Nucleus accumbens (tissue), 56 donors: ENCODE measurements at places on chromosomes 4 and X.

DNA sequence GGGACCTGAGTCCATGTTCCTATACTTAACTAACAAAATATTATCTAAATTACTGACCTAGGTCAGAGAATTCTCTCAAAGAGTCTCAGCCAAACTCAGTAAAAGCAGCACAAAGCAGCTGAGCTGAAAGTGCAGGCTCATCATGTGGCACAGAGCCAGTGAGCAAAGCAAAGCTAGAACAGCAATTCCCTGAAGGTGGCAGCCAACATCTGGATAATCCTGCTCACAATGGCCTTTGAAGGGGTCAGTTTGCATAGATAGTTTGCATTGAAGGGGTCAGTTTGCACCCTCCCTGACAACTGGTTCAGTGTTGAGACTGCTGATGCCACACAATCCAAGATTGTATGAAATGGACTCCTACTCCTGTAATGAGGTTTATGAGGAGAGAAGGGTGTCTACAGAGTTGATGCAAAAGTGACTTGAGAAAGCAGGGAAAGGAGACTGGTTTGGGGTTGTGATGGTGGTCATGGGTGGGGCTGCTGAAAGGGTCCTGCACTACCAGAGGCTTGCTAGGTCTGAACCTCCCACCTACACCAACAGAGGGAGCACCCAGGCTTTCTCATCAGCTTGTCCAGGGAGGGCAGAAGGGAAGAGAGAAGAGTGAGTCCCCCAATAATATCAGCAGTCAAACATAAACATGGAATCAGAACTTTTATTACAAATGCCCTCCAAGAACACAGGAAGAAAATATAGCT, 39.7 kb downstream of the TRIM61 start:
- DNase-seq, result peak; percentile 8

GRCh38 chr4:19879330-19879729, 372.4 kb upstream of the SLIT2 start:
- no peak for DNase-seq

GRCh38 chrX:153420851-153421599, 9.8 kb downstream of the ZFP92 start:
- no peak for DNase-seq

DNA sequence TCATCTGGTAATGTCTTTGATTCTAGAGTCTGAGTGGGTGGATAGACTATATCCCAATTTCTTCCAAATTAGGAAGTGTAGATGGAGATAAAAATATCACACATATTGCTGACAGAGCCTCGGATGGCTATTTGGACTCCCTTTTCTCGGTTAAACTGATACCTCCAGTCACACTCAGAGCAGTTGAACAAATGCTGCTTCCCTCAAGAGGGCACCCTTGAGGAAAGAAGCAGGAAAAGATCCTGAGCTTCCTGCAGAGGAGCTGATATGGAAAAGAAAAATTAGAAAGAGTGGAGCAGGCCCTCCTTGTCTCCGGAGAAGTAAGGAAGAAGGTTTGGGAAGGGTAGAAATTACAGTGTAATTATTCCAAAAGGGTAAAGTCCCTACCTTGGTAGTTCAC, 96.2 kb upstream of the CCSER1 start:
- DNase-seq, result no peak

- no peak for DNase-seq
Measured at GRCh38 chrX:107704181-107704580, 71.4 kb downstream of the TSC22D3 start.

GRCh38 chrX:104707042-104707441, 141.0 kb downstream of the IL1RAPL2 start:
- DNase-seq, result no peak

GRCh38 chr4:169017971-169018370, 7.9 kb upstream of the CBR4 start:
- DNase-seq, result no peak

DNA sequence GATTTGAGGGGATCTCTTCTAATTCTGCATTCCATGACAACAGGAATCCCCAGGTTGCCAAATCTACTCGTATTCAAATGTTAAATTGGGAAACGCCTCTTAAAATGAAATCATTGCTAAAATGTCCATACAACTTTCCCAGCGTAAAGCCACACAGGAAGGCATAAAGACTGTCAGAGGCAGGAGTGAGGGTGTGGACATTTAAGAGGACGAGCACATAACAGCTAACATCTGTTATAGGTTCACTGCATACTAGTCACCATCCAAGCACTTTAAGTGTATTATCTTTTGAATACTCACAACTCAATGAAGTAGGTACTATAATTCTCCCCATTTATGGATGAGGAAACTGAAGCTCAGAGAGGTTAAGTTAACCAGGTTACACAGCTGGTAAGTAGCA, 35.6 kb downstream of the ATG4A start:
- no peak for DNase-seq

DNA sequence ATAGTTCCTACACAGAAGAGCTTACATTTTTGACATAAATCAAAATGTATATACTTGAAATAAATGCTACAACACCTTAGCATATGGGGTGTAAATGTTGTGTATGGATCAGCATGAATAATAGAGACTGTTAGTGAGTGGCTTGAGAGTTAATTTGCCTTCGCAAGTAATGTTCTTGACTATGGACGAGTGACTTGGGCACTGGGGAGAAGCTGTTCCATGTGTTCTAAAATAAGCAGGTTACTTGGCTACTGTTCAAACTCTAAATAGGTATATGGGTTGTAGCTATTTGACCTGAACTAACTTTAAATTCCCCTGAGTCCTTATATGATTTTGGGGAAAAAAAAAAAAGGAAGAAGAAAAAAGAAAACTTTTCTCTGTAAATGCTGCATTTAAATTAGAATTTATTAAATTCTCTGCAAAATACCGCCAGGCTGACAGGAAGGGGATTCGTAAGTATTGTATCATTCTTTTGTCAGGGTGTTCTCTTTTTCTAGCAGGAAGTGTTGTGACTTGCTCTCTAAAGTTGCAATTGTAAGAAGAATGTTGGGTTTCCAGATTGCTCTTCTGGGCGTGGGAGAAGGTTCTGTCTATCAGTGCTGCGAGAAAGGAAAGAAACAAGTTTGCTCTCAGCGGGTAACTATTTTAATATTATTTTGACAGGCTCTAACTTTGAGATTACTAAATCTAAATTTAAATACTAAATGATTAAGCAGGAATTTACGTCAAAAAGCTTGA, 32.2 kb downstream of the PLS3 start:
- no peak for DNase-seq

- DNase-seq, result no peak
Measured at GRCh38 chr4:40736910-40737309, 12.8 kb upstream of the NSUN7 start.

- no peak for DNase-seq
Measured at GRCh38 chr4:146132445-146132844, 43.1 kb upstream of the LSM6 start.

DNA sequence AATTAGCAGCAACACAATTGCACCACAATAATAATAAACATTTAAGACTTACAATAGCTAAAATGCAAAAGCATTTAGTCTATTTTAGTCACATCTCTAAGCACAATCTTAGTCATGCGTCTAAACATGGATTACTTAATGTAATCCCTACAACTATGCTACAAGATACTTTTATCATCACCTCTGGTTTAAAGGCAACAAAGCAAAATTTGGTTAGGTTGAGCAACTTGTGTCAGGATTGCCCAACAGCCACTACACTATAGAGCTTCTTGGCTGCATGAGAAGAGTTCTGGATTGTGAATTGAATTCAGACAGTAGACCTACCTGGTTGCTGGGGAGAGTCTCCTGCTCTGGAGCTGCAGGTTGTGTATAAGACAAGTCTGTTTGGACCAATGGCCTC, 146.5 kb upstream of the PUDP start:
- DNase-seq, result no peak

- DNase-seq, result peak; percentile 57
Measured at GRCh38 chrX:134807039-134807729, 148.9 kb upstream of the PLAC1 start.

GRCh38 chrX:23134136-23134535, 134.4 kb downstream of the DDX53 start:
- no peak for DNase-seq

DNA sequence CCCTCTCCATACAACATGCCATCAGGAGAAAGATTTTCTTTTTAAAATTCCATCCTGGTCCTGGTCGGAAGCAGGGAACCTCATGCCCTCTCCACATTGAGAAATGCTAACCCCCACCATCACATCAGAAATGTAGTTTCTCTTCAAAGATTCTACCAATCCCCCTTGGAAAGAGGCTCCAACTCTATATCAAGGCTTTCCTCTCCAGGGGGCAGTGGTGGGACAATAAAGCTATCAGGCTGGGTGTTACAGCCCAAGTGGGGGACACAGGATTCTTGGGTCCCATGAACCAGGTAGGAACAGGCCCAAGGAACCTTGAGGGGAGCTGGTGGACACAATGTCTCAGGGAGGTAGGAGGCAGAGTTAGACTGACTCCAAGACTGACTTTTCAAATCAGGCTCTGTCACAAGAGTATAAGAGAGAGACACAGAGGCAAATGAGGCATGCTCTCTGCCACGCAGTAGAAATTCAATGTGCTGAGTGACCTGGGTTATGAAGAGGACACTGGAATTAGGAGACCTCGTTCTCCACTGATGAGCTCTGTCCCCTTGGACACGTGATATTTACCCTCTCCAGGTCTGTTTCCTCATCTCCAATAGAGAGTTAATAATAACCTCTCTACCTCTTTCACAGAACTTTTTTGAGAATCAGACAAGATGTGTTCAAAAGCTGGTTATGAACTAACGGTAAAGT, 4.5 kb downstream of the GJB1 start:
- DNase-seq, result no peak

- DNase-seq, result no peak
Measured at GRCh38 chr4:26931451-26931850, 70.8 kb downstream of the STIM2 start.

- no peak for DNase-seq
Measured at GRCh38 chr4:4539481-4539880, 2.4 kb downstream of the STX18 start.

- DNase-seq, result no peak
Measured at GRCh38 chrX:67714004-67714403, 170.2 kb downstream of the AR start.

DNA sequence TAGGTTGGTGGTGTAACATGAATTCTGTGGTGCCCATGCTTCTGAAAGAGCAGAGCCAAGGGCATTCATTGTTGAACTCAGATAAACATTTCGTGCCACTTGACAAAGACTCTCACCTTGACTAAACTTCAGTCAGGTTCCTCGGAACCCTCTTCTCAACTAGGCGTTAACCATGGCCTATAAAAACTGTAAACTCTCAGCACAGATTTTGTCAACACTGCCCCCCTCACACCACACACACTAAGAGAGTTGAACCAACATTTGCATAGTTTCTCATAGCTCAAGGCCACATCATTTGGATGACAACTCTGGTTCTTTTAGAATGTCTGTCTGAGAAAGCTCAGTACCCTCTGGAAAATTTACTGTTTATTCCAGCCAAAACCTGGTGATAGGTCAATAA, 28.1 kb downstream of the CASP6 start:
- no peak for DNase-seq

DNA sequence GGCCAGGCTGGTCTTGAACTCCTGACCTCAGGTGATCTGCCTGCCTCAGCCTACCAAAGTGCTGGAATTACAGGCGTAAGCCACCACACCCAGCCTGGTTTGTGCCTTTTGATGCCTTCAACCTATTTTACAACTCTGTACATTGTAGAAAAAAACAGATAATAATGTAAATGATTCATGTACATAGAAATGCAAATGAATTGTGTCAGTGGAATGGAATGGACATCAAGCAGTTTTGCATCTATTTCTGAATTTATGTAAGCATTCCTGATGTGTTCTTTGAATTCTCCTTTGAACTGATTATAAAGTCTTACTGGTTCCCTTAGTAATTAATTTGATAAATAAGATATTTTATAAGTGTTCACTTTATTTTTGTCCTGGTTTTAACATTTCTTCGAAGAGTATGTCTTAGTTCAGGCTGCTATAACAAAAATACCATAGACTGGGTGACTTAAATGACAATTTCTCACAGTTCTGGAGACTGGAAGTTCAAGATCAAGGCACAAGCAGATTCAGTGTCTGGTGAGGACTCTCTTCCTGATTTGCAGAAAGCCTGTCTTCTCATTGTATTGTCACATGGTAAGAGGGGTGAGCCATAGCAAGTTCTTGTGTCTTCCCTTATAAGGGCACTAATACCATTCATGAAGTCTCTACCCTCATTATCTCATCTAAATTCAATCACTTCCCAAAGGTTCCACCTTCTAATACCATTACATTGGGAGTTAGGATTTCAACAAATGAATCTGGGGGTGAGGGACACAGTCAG, 162.2 kb upstream of the S100G start:
- no peak for DNase-seq

DNA sequence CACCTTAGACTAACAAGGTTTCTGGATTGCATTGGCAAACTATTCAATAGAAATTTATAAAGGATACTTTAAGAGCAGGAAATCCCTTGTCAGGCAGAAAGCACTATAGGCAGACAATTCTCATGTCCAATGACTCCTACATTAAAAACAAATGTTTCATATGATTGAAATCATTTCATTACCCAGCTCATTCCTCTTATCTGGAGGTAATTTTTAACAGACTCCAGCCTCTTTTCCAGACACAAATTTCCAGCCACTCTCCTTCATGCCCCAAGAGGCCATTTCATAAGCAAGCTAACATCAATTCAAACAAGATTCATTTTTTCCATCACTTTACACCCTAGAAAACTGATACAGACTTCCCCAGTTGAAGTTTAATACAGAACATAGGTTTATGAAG, 495.1 kb upstream of the FRG1 start:
- no peak for DNase-seq

GRCh38 chrX:130174045-130174704, 2.4 kb downstream of the RAB33A start:
- DNase-seq, result no peak

GRCh38 chr4:99462875-99463464, 27.8 kb upstream of the ADH7 start:
- no peak for DNase-seq

DNA sequence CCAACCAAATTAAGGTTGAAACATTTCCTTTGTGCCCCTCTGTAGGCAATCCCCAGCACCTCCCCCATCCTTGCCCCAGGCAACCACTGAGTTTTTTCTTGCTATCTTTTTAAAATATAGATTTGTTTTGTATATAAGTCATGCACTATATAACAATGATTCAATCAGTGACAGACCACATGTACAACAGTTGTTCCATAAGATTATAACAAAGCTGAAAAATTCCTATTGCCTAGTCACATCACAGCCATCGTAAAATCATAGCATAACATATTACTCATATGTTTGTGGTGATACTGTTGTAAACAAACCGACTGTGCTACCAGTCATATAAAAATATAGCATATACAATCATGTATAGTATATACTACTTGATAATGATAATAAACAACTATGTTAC, 211.9 kb upstream of the NRK start:
- no peak for DNase-seq

DNA sequence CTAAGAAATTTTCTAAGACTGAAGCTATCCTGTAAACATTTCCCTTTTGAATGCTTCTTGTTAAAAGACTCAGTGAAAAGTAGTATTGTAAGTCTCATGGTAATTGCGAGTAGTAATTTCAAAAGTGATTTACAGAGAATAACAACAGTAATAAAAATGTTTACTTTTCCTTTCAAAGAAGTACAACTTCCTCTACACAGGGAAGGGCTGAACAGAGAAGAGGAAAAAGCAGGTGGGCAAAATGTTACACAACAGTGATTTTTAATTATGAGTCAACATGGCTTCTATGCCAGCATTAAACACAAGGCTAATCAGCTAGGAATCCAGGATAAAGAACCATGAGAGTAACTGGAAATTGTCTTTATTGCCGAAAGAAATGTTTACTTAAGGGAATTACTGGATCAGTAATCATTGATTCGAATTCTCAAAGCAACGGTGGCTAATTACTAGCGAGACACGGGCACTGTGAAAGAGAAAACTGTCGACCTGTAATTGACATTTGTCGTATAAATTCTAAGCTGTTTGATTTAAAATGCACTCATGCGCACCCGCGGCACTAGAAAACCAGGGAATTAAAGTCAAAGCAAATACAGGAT, 15.4 kb downstream of the UTP3 start:
- DNase-seq, result no peak
